ENCODE measurements at places on chromosomes 1 and 21.

DNA sequence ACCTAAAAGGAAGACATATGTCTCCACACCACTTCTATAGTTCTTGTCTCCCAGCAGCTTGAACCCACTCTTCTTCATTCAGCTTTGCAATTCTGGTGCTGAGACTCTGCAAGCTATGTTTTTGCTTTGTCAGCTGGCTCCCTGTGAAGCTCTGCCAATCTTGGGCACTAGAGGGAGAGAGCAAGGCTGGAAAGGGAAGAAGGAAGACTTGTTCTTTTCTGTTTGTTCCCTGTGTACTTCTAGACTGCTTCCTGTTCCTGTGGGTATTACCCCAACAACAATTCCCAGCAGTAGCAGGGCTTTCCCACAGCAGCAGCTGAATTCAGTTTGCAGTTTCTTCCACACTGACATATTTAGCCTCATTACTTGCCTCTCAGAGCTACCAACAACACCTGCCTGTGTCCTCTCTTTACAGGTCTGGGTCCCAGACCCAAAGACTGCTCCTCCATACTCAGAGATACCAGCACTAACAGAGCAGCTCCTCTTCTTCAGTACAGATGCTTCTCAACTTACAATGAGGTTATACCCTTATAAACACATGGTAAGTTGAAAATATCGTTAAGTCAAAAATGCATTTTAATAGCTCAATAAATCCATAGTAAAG, 275.2 kb upstream of the NEGR1 start:
- DNase-seq = peak; percentile 10

GRCh38 chr1:21914880-21915640, 22.1 kb downstream of the HSPG2 start:
- DNase-seq = no peak

DNA sequence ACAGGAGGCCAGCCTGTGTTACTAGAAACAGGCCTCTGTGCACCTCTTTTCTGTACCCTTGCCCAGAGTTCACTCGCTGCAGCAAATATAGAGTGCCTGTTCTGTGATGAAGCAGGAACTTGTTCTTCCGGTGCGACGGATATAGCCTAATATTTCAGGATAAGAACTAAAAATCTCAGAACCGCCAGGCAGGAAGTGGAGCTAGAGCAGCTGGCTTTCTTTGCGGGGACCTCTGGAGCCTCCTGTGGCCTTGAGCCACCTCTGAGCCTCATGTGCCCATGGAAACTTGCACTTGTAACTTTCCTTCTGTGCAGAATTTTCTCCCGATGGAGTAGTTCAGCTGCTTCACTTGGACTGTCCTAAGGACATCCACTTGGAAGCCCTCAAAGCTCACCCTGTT, 44.5 kb upstream of the VAMP3 start:
- DNase-seq = no peak

GRCh38 chr1:17356387-17357026, 15.5 kb upstream of the PADI6 start:
- DNase-seq = no peak

DNA sequence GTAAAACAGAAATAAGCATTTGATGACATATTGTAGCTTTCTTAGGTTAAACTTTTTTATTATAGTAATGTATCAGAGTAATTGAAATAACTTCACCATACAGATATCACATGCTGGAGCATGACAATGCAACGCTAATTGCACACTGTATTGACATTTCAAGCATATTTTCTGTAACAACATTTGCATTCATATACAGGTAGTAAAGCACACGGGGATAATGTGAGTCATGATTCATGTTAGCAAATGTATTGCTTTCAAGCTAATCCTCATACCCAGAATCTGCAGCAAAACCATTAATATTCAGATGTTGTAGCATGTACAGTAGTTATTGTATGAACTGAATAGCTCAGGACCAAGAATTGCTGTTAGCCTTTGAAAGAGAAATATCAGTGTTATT, 133.9 kb downstream of the TTLL7 start:
- DNase-seq = peak; percentile 34

- DNase-seq = no peak
Observed at GRCh38 chr1:150841626-150842025, 33.6 kb upstream of the CTSK start.

GRCh38 chr21:42499444-42500112, 3.6 kb upstream of the RSPH1 start:
- DNase-seq = no peak

GRCh38 chr1:34850382-34850781, 9.2 kb downstream of the SMIM12 start:
- no peak for DNase-seq

DNA sequence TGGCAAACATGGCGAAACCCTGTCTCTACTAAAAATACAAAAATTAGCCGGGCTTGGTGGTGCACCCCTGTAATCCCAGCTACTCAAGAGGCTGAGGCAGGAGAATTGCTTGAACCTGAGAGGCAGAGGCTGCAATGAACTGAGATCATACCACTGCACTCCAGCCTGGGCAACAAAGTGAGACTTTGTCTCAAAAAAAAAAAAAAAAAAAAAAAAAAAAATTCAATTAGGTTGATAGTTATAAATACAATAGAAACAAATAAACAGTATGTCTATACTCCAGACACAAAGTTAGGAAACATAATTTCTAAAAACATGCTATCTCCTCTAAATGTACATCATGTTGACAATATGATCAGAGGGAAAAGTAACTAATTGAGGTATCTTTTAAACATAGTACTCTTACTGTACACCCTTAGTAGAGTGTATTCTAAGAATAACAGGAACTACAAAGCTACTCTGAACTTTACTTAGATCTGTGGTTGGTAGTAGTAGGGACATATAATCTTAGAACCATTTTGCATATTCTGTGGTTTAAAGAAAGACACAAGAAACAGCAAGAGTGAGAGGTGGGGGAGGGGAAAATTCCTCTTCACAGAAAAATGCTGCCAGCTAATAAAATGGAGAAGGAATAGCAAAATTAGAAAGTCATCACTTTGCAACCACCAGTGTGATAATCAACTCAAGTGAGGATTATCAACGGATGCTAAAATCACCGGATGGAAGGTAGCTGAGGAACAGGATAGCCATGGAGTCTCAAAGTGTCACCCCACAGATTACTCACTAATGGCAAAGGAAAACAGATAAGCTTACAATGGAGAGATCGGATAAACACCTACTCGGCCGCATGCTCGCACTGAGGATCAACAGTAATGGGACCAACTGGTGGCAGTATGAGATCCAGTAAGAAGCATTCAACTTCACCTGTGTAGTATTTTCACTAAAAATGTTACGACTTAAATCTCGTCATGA, 35.0 kb downstream of the MTOR start:
- DNase-seq = no peak

- DNase-seq = peak; percentile 73
Observed at GRCh38 chr1:23980728-23981070, 572 bp upstream of the SRSF10 start.

- peak; percentile 68 for DNase-seq
Observed at GRCh38 chr1:173202424-173203145, 4.5 kb downstream of the TNFSF4 start.
